Right forelimb (tissue), 1 donor: ENCODE measurements at places on chromosomes 5 and 9.

GRCh38 chr9:110048976-110049698, 158.8 kb downstream of the C9orf152 start:
- DNase-seq: peak; percentile 63

DNA sequence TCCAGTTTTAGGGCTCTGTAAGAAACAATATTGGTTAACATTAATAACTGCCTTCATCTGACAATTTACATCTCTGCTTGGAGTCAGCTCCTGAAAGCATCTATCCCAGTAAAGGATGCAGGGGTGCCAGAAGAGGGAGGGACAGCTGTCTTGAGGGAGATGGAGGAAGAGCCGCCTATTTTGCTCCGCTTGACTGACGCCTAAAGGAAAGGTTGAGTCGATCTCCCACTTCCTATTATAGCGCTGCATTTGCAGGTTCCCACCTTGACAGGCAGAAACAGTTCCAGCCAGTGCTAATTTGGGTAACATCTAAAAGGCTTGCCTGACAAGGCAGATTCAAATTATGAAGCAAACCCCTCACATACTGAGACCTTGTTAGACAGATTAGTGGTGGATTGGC, 374.6 kb downstream of the SPATA31D1 start:
- no peak for DNase-seq

GRCh38 chr5:79843450-79844388, 147.3 kb downstream of the MTX3 start:
- DNase-seq: no peak

DNA sequence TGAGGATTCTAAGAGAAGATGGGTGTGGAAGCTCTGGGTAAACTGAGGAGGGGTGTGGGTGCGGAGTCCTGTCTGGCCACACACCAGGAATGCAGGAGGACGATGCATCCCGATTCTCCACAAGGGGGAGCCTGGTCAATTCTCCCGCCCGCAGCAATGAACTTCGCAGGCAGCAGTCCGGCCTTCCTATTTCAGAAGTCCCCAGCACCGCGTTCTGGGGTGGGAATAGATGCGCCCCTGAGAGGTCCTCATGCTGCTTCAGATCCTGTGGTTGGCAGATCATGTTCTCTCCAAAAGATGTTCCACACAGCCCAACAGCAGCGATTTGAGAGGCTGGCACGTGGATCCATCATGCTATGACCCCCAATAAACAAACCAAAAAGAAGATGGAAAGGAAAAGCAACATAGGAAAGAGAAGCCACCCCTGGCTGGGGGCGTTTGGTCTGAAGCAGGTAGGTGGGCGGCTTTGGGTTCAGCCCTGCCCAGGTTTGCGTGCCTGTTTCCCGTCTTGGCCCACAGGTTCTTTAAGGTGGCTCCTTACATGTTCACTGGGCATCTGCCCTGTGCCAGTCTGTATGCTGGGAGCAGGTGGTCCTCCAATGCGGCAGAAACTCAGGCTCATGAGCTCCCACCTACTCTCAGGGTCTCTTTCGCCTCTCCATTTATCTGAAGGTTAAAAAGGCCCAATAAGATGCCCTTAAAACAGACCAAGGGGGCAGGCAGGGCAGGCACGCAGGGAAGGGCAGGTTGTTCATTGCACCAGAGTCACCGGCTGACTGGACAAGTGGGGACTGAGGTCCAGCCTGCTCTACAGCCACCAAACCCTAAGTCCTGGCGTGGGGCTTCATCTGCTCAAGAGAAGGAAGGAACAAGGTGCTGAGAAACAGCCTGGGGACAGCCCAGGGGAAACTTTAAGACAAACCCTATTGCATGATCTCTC, 171.6 kb downstream of the PAX5 start:
- DNase-seq: peak; percentile 54

GRCh38 chr5:53123702-53124101, 14.1 kb upstream of the MOCS2 start:
- no peak for DNase-seq

- DNase-seq: no peak
These were observed 65.1 kb downstream of the SLC44A1 start for GRCh38 chr9:105309531-105309931.

DNA sequence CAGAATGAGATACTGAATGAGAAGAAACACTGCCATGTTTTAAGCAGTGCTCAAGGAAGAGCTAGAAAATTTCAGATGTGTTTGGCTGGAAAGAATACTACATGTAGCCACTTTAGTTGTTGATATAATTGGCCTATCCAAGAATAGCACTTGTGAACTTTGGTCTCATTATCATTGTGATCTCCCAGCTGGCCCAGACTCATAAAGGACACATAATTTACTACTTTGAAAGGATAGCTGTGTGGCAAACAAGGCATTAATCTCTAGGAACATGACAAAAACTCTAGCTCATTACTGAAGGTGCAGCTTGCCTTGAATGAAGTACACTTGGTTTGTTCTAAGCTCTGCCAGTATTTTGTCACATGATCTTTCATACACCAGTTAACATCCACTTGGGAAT, 356.3 kb downstream of the CSNK1G3 start:
- no peak for DNase-seq

GRCh38 chr9:121187636-121188305, 13.9 kb downstream of the RAB14 start:
- DNase-seq: no peak

DNA sequence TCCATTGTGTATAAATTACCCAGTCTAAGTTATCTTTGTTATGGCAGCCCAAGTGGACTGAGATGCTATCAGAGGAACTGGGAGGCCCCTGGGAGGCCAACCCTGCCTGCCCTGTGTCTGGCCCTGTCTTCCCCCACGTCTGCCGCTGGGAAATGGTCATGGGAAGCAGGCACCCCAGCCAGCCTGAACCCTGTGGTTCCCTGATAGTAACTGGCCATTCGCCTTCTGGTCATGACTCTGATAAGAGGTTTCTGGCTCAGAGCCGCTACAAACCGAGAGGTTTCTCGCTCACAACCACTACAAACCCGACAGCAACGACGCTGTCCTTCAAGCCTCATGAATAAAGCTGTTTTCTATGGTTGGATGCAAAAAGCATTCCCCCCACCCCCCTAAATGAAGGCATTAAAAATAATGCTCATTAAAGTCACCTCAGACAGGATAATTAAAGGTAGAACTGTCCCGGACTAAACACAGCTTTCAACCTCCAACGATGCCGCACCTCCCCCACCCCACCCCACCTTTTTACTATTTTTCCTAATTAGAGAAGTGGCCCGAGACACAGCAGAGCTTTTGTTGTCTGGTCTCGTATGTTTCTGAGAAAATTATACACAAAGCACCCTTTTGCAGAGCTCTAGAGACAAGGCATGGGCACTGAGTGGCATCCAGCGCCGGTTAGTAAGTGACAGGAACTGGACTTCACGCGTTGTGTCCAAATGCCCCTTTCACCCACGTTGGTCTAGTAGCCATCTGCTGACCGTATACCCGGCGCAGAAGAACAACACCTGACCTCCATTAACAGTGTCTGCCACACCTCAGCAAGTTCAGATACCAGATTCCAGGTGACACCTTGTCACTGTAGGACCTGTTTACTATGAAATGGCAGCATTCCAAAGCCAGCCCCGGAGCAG, 140.8 kb downstream of the COL23A1 start:
- no peak for DNase-seq

DNA sequence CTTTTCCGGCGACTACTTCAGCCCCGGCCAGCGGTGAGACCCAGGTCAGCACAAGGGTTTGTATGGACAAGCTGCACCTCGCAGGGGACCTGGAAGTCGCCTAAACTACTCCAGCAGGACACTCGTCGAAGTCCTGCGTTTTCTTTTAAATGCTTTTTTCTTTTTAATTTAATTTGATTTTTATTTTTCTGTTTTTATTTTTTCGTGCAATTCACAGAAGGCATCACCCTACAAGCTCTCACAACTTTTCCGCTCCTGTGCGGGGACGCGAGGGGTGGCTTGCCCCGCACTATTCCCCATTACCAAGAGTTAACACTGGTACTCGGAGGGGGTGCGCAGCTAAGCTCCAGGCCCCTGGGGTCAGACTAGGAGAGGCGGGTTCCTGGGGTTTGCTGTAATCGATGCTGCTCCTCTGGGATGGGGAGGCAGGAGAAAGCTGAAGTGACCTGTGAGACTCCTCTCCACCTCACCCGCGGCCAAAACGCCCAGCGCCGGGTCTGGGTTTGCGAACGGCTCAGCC, 1.3 kb downstream of the EDIL3 start:
- peak; percentile 62 for DNase-seq

GRCh38 chr5:129077433-129078075, 17.0 kb upstream of the ISOC1 start:
- no peak for DNase-seq

GRCh38 chr9:33852216-33852826, 35.4 kb downstream of the UBE2R2 start:
- peak; percentile 52 for DNase-seq

DNA sequence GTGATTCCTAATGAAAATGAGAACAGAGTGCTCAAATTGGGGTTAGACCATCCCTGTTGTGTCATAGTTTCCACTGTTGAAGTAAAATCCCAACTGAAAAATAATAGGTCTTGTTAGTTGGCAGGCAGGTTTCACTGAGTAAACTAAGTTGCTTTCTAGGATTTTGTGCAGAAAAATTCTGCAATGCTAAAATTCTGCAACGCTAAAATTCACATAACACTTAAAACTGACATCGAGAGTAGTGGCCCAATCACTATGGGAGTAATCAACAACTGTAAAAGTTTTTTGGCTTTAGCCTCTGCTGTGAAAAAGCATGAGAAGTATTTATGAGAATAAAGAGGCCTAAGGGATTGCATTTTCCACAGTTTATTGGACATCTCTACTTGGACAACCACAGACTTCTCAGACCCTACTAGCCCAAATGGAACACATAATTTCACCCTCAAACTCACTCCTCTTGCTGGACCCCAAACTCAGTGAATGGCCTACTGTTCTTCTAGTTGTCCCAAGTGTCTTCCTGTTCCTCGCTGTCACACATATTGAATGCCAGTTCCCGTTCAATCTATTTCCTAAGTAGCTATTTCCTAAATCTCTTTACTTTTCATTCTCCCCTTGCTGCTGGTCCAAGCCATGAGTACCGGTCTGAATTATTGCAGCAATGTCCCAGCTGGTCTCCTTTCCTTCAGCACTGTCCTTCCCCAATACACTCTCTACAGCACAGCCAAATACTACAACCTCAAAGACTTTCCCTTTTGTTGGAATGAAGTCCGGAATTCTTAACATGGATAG, 355.4 kb downstream of the PDE4D start:
- no peak for DNase-seq

GRCh38 chr9:126464694-126465441, 138.2 kb downstream of the MVB12B start:
- DNase-seq: no peak

DNA sequence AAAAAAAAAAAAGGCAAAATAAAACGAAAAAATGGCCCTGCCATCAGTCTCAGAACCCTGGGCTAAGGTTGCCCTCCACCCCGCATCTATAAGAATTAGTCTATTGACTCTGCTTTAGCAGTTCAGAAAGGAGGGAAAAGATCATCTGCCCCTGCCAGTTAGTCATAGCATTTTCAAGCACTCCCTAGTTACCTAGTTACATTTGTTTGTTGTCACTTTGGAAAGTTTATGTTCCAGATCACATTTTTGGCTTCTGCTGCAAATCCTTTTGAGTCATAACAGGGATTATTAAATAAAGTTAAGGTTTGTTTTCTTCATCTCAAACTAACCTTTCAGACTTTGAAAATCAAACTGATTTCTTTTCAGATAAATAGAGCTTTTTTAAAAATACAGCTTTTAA, 52.1 kb downstream of the AQP7 start:
- DNase-seq: no peak

GRCh38 chr5:124735169-124735858, 11.1 kb downstream of the ZNF608 start:
- peak; percentile 67 for DNase-seq

- no peak for DNase-seq
These were observed 47.7 kb downstream of the CFAP77 start for GRCh38 chr9:132457504-132458236.

DNA sequence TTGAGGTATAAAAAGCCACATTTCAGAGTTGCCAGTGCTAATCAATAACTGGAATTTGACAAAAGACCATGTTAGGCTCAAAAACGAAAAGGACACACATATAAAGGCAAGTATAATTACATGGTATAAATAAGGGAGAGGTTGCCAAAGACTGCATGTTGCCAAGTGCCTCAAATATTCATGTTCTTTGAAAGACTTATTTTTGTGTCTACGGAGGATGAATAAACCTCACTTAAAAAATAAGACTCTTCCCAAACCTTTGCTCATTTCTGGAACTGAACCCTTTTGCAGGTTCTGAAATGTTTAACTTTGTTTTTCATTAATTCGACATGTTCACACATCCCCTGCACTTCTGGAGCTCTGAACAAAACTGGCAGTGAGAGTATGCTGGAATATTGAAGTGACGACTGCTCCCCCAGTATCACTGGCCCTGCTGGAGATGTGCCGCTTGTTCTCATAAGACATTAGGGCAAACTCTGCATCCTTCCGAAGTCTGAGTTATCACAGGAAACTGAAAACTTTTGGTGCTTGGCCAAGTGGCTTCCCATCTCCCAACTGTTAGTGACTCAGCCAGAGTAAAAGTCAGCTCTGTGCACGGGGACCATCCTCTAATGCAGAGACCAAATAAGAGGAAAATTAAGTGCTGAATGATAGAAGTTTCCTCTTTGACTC, 336.8 kb downstream of the GLIS3 start:
- no peak for DNase-seq

- no peak for DNase-seq
These were observed 28.7 kb downstream of the TPPP start for GRCh38 chr5:664343-664993.

DNA sequence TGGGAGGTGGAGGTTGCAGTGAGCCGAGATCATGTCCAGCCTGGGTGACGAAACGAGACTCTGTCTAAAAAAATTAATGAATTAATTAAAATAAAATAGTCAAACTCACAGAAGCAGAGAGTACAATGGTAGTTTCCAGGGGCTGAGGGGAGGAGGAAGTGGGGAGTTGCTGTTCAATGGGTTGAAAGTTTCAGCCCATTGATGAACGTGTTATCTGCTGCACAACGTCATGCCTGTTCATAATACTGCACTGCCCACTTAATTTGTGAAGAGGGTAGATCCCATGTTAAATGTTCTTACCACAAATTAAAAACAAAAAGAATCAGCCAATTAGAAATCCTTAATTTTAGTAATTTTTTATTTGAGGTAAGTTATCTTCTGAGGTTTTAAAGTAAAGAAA, 16.4 kb upstream of the RUFY1 start:
- DNase-seq: no peak

- peak; percentile 64 for DNase-seq
These were observed 43.5 kb upstream of the DNAH5 start for GRCh38 chr5:13987843-13988464.

GRCh38 chr9:16247188-16247875, 623.1 kb downstream of the BNC2 start:
- DNase-seq: peak; percentile 19

- DNase-seq: no peak
These were observed 59.4 kb upstream of the BASP1 start for GRCh38 chr5:17157916-17158529.

GRCh38 chr5:68054638-68055037, 160.9 kb upstream of the PIK3R1 start:
- no peak for DNase-seq
